ENCODE measurements at places on chromosomes 16 and 17. TPM values are rescaled to one million over a fixed set of nuclear protein-coding genes. Genes with fewer than 3 reads are reported as not detected.

- DNase-seq: no peak
Measured at GRCh38 chr17:15406081-15406480, 61.3 kb downstream of the CDRT4 start.

GRCh38 chr16:88287219-88287618 is 95.5 kb upstream of the ZNF469 start:
- DNase-seq: no peak

- no peak for DNase-seq
Measured at GRCh38 chr17:19709841-19710240, 6.5 kb downstream of the SLC47A2 start.

DNA sequence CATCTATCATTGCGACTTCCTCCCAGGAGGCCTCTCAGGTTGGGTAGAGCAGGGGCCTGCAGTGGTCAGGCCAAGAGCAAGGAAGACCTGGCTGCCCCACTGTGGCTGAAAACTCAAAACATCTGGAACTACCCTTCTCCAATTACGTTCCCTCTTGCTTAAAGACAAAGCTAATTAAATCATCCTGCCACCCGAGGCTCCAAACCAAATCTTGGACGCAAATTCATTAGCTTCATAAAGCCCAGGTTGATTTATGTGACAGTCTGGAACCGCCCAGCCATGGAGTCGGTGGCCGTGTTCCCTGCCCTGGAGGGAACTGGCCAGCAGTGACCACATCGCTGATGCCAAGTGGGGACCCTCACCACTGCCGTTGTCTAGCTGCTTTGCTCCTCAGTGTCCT is 21.4 kb downstream of the GRIN2C start:
- no peak for DNase-seq

DNA sequence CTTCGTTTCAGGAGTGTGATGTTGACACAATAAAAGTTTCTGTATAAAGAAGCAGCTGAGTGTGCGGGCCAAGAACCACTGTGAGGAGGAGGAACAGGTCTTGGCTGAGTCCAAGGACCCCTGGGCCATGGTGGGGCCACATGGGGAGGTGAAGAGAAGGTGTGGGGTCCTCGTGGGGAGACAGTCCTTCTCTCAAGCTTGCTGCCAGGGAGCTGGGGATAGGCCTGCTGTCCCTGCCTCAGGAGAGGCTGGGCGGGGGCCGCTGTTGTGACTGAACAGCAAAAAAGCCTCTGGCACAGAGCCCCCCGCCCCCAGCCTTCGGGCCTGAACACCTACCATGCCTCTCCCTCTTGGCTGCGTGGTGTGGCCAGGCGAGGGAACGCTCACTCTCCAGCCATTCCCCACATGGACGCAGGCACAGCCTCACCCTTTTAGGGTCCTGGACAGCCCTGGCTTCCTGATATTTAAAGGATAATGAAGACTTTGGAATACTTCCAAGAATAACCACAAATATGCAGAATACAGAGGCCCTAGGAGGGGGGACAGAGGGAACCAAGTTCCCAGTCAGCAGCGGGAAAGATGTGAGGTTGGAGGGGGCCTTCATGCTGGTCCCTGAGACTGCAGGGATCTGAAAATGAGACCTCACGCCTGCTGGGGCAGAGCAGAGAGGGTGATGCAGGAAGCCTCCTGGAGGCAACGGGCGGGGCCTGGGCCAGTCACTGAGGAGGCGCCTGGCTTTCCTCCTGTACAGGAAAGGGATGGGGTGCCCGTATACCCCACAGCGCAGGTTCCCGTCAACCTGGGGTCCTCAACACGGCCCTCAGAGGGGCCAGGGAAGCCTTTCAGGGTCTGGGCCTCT is 100.0 kb upstream of the CREBBP start:
- DNase-seq: no peak

DNA sequence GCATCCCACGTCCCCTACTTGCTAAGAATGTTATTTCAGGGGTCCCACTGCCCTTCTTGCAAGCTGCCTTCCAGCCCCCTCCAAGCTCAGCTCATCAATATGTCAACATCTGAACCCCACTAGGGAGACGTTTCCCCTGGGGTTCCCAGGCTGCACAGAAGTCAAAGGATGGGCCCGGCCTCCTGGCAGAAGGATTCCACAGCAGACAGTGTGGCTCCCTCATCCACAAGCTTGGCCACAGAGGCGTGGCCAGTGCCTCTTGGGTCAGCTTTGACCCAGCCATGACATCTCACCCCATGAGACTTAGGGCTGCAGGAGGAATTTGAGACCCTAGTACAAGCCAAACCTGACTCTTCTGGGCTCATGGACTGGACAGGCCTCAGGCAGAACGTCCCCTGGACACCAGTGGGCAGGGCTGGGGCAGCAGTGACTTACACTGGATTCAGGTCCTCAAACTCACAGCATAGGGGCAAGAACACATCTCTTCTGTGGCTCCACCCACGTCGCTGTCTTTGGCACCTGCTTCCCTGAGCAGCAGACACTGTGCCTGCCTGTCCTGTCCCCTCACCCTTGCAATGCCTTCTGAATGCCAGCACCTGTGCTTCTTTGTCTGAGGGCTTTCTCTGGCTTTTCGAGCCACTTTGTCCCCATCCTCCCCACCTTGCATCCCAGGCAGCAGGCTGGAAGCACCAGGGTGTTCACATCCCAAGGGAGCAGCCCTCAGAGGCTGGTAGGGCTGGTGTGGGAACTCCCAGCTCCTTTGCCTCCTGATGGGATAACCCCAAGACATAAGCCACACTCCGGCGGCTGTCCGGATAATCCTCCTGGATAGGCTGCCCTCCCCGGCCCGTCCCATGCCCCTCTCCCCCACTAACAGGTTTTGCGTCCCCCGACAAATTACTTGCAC is 56.0 kb upstream of the ENPP7 start:
- no peak for DNase-seq

DNA sequence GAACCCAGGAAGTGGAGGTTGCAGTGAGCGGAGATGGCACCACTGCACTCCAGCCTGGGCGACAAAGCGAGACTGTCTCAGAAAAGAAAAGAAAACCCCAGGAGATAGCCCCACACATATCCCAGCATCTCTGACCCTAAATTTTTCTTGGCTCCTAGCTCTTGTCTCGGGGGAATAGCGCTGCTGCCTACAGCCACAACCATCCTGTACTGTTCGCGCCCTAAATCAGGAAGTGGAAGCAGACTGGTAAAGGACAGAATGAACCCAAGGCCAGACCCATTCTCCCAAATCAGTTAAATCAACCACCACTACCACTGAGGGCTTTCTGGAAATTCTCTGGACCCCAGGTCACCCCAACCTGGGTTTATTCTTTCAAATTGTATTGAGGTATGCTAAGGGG is 1.7 kb downstream of the CTDNEP1 start:
- DNase-seq: no peak

GRCh38 chr17:79549141-79549915 is 61.5 kb downstream of the RBFOX3 start:
- no peak for DNase-seq

DNA sequence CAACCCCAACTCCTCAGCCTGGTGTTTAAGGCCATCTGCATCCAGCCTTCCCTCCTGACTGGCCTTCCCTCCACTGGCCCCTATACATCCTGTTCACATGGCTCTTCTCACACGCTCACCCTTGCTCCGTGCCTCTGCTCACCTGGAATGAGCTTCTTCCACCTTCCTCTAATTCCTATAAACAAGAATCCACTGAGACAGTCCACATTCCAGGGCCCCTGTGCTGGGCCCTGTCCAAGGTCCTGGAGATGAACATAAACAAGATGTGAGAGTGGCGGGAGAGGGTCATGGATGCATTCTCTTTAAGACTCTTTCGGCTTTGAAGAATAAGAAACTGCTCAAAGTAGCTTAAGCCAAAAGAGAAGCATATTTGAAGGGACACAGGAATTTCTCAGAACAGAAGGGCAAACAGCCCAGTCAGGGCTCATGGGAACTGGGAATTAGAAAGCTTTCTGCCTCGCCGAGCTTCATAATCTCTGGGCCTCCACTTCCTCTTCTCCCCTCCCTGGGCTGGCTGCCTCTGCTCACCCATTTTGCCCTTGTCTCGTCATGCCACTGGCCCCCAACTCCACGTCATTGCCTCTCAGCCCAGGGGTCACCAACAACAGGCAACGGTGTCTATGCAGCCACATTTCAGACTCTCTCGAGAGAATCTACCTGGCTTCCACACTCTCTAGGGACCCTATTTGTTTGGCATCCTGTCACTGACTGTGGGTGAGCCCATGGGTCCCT is 13.5 kb downstream of the SPPL2C start:
- peak; percentile 68 for DNase-seq

- DNase-seq: peak; percentile 66
Measured at GRCh38 chr16:70267516-70267915, 15.8 kb upstream of the EXOSC6 start.

CEP295NL gene
- total RNA-seq: 23.9 TPM

ATP1B2 gene
- total RNA-seq: not detected

SSTR5 gene
- total RNA-seq: not detected

EPN3 gene
- 117 TPM for total RNA-seq

KCNH4 gene
- not detected for total RNA-seq

CCL23 gene
- not detected for total RNA-seq

RAB34 gene
- 35.6 TPM for total RNA-seq

SSH2 gene
- total RNA-seq: 41.7 TPM

ATP2A1 gene
- not detected for total RNA-seq

Data from stomach (tissue), 19 donors.